Type B pancreatic cell (in vitro differentiated cells): ENCODE measurements at places on chromosomes 6 and 20. TPM values are rescaled to one million over a fixed set of nuclear protein-coding genes. Genes with fewer than 3 reads are reported as not detected.

DNA sequence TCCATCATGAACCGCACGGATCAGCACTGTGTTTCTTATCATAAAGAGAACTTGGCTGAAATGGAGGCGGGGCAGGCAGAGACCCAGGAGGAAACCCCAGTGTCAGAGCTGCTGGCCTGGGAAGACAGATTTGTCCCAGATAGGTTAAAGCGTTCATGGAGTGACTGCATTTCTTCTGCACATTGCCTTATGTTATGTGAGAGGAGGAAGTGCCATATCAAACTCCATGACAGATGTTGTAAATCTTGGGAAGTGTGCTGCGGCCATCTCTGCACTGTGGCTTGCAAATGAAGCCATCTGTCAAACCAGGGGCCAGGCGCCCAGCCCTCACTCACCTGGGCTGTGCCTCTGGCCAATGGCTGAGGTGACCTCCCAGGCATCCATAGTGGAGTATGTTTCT, 163.0 kb downstream of the SLC24A3 start:
- no peak for DNase-seq
- no peak overlapping the region for H3K27ac ChIP-seq
- peaks cover 8% of the 10 kb centered on the region for H3K4me1 ChIP-seq
- peaks cover 4% of the 10 kb centered on the region for H3K36me3 ChIP-seq

The RIPPLY2 gene
- total RNA-seq, result 1.6 and 1.8 TPM in 2 replicates

- H3K4me3 ChIP-seq, result no peak overlapping the region
- peaks cover 20% of the 10 kb centered on the region for H3K27me3 ChIP-seq
- no peak for DNase-seq
- no peaks in the 10 kb centered on the region for H3K36me3 ChIP-seq
Measured at GRCh38 chr20:61882716-61883615, 182.7 kb downstream of the TAF4 start.

DNA sequence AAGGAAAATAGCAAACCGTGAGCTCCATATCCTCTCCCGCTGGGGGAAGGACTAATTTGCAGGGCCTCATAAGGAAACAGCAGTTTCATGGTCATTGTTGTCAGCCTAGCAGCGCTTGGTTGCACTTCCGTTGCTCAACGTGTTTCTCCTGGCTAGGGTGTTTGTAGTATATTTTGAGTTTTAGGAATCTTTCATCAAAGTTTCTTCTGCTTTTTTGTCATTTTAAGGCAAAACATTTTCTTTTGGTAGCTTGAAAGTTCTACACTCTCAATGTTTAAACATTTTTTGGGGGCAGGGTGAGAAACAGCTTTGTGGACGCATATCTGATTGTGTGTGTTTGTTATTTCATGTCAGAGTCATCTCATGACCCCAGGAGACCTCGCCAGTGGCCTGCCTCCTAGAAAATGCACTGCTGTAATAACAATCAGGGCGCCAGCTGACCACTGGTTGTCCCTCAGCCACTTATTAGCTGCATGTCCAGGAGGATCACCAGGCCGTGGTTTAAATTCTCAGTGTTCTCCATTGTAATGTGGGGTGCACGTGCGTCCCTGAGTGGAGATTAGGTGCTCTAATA, 20.6 kb downstream of the JARID2 start:
- H3K27me3 ChIP-seq, result no peaks in the 10 kb centered on the region
- DNase-seq, result no peak
- H3K36me3 ChIP-seq, result peaks cover 4% of the 10 kb centered on the region
- peak overlapping the region; percentile 23 for H3K4me3 ChIP-seq
- peak overlapping the region; percentile 45 for H3K27ac ChIP-seq
- peaks cover 66% of the 10 kb centered on the region for H3K4me1 ChIP-seq

DNA sequence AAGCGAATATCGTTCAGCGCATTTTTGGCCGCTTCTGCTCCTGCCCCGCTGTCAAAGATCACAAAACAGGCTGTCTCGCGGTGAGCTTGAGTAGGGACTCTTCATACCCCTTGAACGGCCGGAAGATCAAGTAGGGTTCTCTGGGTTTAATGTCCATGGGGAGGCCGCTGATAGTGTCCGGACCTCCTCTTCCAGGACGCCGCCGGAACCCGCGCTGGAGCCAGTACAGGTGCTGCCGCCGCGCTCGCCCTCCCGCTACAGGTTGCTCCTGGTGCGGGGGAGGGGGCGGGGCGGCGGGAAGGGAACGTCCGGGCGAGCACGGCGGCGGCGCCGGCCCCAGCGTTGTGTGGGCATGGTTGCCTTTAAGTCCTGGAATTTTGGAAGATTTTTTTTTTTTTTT, 67.4 kb downstream of the KHDC1L start:
- no peak overlapping the region for H3K27ac ChIP-seq
- no peaks in the 10 kb centered on the region for H3K4me1 ChIP-seq
- no peak overlapping the region for H3K4me3 ChIP-seq

GRCh38 chr6:84897988-84898594, 133.7 kb upstream of the TBX18 start:
- H3K36me3 ChIP-seq, result no peaks in the 10 kb centered on the region
- H3K4me1 ChIP-seq, result no peaks in the 10 kb centered on the region
- no peak overlapping the region for H3K4me3 ChIP-seq
- no peaks in the 10 kb centered on the region for H3K27me3 ChIP-seq
- DNase-seq, result no peak
- no peak overlapping the region for H3K27ac ChIP-seq

The SYCP2 gene
- 0.88 and 1.6 TPM in 2 replicates for total RNA-seq

- H3K36me3 ChIP-seq, result no peaks in the 10 kb centered on the region
- H3K27me3 ChIP-seq, result peaks cover 4% of the 10 kb centered on the region
- H3K4me3 ChIP-seq, result no peak overlapping the region
- DNase-seq, result no peak
Measured at GRCh38 chr20:51338692-51339440, 203.7 kb downstream of the NFATC2 start.
